Right ventricle myocardium superior (tissue), 1 donor: ENCODE measurements at places on chromosomes 1 and 21. TPM values are rescaled to one million over a fixed set of nuclear protein-coding genes. Genes with fewer than 3 reads are reported as not detected.

Gene MCOLN2
- 0.27 TPM for total RNA-seq

Gene COL6A1
- 173 TPM for total RNA-seq

Gene KRTAP12-2
- total RNA-seq, result not detected

Gene IVL
- not detected for total RNA-seq

Gene SLC22A15
- 10.7 TPM for total RNA-seq

Gene SPRR2F
- not detected for total RNA-seq

Gene RHD
- not detected for total RNA-seq

Gene FABP3
- total RNA-seq, result 4,881 TPM

Gene TAGLN2
- 116 TPM for total RNA-seq

Gene IL6R
- total RNA-seq, result 10.3 TPM

Gene NGF
- total RNA-seq, result 4.0 TPM

Gene OPTC
- not detected for total RNA-seq
